ENCODE measurements at places on chromosomes 2 and 18.

GRCh38 chr2:95305380-95306061 is 8.4 kb downstream of the KCNIP3 start:
- no peak for DNase-seq

- no peak for DNase-seq
These were observed 25.2 kb upstream of the ASB1 start for GRCh38 chr2:238401551-238401950.

- no peak for DNase-seq
These were observed 1.5 kb downstream of the POU3F3 start for GRCh38 chr2:104855221-104856085.

- DNase-seq, result no peak
These were observed 92.1 kb upstream of the HS6ST1 start for GRCh38 chr2:128410758-128411215.

DNA sequence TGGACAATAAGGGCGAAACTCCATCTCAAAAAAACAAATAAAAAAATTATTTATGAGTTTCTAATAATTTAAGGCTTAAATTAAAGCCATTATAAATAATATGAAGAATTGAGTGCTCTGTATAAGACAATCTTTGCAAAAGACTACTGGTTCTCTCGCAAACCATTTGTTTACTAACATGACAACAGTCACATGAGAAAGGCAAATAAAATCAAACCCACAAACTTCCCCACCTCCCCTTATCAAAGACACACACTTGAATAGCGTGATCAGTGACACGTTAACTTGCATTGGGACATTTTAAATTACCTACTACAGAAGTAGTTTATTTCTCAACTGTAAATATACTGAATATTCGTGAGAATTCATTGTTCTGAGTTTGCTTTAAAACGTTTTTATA is 21.1 kb downstream of the RAB1A start:
- DNase-seq, result no peak

DNA sequence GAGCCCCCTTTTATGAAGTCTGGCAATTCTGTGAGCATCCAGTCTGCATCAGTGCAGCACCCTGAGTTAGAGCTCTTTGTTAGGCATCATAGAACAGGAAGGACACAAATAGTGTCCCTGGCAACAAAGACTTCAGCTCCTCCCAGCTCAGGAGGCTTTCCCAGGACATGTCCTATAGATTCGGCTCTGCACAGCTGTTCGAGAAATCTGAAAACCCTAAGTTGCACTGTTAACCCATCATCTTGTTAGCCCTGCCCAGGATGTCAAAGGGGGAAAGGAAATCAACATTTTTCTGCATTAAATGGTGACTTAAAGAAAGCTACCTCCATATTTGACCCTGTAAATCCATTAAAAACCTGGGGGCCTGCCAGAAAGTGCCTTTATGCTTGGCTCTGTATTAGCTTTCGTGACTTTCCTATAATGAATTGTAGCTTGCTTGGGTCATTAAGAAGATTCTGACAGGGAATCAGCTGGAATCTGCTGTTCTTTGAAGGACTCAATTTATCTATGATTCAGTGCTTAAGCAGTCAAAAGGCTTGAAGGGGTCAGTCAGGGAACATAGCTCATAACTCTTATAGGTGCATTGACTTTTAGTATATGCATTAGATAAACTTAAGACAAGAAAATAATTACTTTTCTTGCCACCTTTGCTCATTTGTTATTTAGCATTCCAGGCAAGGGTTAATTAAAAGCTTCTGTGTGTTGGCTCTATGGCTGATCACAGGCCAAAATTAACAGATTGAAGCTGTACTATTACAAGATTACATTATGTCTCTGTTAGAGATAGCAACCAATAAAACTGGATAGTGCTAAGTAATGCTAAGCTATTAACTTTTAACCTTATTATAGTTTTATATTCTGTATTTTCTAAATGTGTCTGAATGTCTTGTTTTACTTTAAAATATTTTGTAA is 20.6 kb downstream of the ERMN start:
- DNase-seq, result no peak

GRCh38 chr2:11698009-11698922 is 28.3 kb upstream of the NTSR2 start:
- DNase-seq, result no peak

- DNase-seq, result no peak
These were observed 20.6 kb upstream of the ST8SIA3 start for GRCh38 chr18:57331718-57332117.

GRCh38 chr2:162734866-162735265 is 103.7 kb downstream of the KCNH7 start:
- DNase-seq, result no peak

GRCh38 chr2:133421516-133422324 is 146.5 kb downstream of the NCKAP5 start:
- DNase-seq, result no peak

- DNase-seq, result no peak
These were observed 637.2 kb downstream of the DCDC2C start for GRCh38 chr2:4340536-4340935.

DNA sequence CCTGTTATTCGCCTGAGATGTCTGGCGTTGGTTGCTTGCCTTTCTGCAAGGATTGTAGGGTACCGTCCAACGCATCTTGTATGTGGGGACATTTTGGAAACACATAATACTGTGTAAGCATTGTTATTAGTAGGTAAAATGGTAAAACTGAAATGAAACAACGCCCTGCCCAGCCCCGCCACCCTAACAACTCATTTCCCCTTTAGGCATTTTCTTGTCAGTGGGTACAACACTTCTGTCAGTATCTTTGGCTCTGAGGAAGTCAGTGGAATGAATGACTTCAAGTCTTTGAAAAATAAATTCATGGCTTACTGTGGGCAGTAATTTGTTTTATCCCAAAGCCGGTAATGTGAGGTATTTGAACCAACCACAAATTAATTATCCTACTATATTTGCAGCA is 86.0 kb downstream of the FMNL2 start:
- DNase-seq, result no peak

DNA sequence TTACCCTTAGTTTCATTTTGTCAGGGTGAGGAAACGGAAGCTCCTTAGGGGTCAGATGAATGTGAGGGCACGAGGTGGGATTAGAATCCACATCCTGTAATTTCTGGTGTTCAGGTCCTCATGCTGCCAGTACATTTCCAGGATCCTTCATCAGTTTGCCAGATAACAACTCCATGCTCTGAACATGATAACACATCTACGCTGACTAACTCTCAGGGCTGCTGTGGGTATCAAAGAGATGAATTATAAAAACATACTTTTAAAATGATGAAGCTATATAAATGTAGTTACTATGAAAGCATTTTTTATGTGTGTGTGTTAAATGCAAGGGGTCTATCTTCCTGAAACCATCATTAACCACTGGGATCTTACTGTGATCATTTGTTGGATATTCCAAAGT is 325.9 kb downstream of the SLC8A1 start:
- no peak for DNase-seq

GRCh38 chr2:16395601-16396000 is 270.0 kb downstream of the CYRIA start:
- DNase-seq, result no peak

- no peak for DNase-seq
These were observed 37.9 kb upstream of the ZCCHC2 start for GRCh38 chr18:62484941-62485340.

DNA sequence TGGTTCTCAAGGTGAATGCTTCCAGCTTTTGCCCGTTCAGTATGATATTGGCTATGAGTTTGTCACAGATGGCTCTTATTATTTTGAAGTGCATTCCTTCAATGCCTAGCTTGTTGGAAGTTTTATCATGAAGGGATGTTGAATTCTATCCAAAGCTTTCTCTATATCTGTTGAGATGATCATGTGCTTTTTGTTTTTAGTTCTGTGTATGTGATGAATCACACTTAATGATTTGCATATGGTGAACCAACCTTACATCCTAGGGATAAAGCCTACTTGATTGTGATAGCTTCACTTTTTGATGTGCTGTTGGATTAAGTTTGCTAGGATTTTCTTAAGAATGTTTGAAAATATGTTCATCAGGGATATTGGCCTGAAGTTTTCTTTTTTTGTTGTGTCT is 112.1 kb downstream of the MBD2 start:
- no peak for DNase-seq

DNA sequence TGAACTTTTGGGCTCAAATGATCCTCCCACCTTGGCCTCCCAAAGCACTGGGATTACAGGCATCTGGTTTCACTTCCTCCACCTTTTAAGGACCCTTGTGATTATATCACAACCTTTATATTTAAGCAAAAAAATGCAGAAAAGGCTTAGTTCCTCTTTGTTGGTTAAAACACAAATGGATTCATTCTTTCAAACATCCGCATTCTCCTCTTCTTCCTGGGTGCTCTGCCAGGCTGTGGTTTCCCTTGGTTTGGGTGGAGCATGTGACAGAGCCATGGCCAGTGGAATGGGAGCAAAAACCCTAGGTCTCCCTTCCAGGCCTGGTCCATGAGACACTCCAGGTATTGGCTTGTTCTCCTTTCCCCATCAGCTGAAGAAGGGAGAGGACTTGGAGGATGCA is 9.9 kb upstream of the SLC66A3 start:
- no peak for DNase-seq

DNA sequence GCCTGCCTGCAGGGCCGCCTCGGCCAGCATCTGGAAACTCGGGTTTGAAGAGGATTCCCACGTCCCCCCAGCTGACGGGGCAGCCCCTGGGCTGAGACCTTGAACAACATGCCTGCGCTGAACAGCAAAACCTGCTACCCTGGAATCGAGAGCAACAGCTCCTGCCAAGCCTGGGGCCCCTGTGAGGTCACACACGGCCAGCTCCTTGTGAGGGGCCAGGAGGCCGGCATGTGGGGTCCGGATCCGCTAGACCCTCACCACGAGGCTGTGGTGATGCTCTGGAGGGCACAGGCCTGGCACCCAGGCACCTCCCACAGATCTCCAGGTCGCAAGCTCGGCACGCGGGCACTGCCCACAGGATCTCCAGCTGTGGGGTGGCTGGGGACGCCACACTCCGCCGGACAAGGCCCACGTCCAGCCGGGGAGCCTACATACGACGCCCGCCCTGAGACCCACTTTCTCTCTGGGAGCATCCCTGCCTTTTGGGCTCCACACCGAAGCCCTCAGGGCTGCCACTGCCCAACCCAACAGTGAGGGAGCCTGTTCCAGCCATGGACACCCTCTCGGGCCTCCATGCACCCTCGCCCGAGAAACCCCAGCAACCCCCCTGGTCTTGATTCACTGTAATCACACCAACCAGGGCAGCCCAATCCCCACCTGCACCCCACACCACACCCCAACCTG is 34.1 kb downstream of the SLC66A2 start:
- no peak for DNase-seq

- no peak for DNase-seq
These were observed 564 bp downstream of the DPYSL5 start for GRCh38 chr2:26848336-26849055.

- no peak for DNase-seq
These were observed 11.4 kb downstream of the WDSUB1 start for GRCh38 chr2:159275111-159275510.

- no peak for DNase-seq
These were observed 8.2 kb upstream of the CCDC195 start for GRCh38 chr2:224724331-224724730.

All from activated T-cell treated with anti-CD3 and anti-CD28 coated beads for 4 hours (primary cell).